ENCODE measurements at places on chromosomes 3 and 15.
A peak's percentile ranks its signal among the peaks of the same experiment; 100 is the strongest.

DNA sequence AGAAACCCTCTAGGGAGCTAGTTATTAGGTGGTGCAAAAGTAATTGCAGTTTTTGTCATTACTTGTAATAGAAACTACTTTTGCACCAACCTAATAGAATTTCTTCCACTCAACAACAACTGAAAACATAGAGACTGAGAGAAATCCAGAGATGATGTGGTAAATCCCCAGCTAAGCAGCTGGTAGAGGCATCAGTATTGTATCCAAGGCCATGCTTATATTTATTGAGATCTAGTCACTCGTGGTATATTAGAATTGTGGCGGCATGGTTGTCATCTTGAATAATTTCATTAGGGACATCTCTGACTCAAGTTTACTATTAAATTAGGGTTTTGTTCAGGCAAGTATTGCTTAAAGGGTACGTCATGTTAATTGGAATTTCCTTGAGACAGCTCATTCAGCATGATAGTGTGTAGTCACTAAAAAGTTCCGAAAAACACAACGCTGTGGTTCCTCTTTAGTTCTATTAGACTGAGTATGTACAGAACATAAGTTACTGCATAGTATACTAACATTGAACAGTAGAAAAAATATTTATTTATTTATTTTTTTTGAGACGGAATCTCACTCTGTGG lies 35.3 kb downstream of the PAK2 start:
- no peak overlapping the region for H3K4me3 ChIP-seq
- H3K36me3 ChIP-seq = no peaks in the 10 kb centered on the region
- H3K27me3 ChIP-seq = no peaks in the 10 kb centered on the region

DNA sequence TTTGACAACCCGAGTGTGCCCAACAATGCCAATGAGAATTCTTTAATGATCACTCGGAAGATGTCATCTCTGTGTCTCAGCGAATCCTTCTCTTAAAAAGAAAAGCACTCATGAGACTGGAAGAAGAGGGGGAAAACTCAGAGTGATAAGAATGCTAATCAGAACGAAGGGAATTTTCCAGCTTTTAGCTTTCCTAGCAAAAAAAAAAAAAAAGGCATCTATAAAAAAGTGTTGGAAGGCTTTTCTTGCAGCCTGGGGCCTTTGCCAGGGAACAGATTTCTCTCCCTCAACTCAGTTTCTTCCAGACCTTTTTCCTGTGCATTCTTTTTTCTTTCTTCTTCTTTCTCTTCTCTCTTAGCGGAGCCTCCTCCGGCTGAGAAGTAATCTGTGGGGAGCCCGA lies 80.5 kb upstream of the NEO1 start:
- no peak for DNase-seq
- no peak overlapping the region for H3K4me3 ChIP-seq
- no peaks in the 10 kb centered on the region for H3K27me3 ChIP-seq
- H3K36me3 ChIP-seq = no peaks in the 10 kb centered on the region

GRCh38 chr3:186732169-186732766 lies 15.1 kb downstream of the KNG1 start:
- no peak overlapping the region for H3K27ac ChIP-seq
- H3K27me3 ChIP-seq = no peaks in the 10 kb centered on the region
- DNase-seq = no peak
- no peaks in the 10 kb centered on the region for H3K4me1 ChIP-seq
- H3K36me3 ChIP-seq = no peaks in the 10 kb centered on the region

DNA sequence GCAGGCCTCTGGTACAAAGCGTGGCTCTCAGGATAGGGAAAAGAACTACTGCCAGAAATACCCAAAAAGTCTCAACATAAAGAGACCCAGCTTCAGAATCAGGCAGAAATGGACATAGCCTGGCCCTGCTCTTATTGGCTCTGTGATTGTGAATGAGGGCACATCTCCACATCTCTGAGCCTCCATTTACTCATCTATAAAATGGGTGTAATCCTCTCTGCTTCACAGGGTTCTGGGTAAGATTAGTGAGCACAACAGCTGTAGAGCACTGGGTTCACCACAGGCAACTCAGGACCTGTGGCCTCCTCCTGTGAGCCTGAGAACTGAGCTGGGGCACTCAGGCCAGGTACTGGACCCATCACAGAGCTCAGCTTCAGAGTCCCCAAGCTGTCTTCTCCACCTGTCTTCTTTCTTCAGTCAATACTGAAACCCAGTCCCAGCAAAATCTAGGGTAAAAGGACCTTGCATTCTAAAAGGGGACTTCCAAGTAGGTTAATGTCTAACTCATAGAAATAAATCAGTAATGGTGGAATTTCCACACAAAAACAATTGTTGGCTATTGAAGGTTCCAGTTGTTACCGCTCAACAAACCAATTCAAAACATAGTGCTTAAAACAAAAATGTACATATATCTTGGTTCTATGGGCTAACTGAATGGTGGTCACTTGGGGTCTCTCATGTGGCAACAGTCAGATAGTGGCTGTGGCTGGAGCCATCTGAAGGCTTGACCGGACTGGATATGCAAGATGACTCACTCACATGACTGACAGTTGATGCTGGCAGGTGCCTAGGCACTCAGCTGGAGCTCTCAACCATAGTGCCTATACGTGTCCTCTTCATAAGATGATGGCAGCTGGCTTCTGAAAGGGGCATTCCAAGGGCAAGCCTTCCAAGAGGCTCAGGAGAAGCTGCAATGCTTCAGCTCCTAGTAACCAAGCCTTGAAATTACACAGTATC lies 47.3 kb downstream of the TRIM42 start:
- no peaks in the 10 kb centered on the region for H3K36me3 ChIP-seq
- no peaks in the 10 kb centered on the region for H3K27me3 ChIP-seq
- H3K27ac ChIP-seq = no peak overlapping the region
- 0 out of 2 replicates have a peak, but pooled peaks cover 1% of the 10 kb centered on the region for H3K4me1 ChIP-seq

- H3K36me3 ChIP-seq = no peaks in the 10 kb centered on the region
- no peak overlapping the region for H3K4me3 ChIP-seq
- H3K27me3 ChIP-seq = no peaks in the 10 kb centered on the region
- no peak for DNase-seq
- H3K4me1 ChIP-seq = no peaks in the 10 kb centered on the region
These were observed 561.4 kb downstream of the PYDC2 start for GRCh38 chr3:192022412-192022811.

GRCh38 chr15:25785641-25786025 lies 77.5 kb downstream of the ATP10A start:
- DNase-seq = no peak
- no peak overlapping the region for H3K4me3 ChIP-seq
- no peaks in the 10 kb centered on the region for H3K27me3 ChIP-seq
- no peaks in the 10 kb centered on the region for H3K36me3 ChIP-seq

GRCh38 chr3:49017229-49017970 lies 980 bp downstream of the DALRD3 start:
- H3K4me3 ChIP-seq = peak overlapping the region; percentile 52
- no peak for DNase-seq
- H3K36me3 ChIP-seq = peaks cover 26% of the 10 kb centered on the region

GRCh38 chr3:194750491-194750828 lies 64.8 kb downstream of the FAM43A start:
- H3K27me3 ChIP-seq = no peaks in the 10 kb centered on the region
- H3K4me1 ChIP-seq = peaks cover 6% of the 10 kb centered on the region
- H3K36me3 ChIP-seq = no peaks in the 10 kb centered on the region

- H3K4me1 ChIP-seq = no peaks in the 10 kb centered on the region
- H3K27ac ChIP-seq = no peak overlapping the region
- H3K4me3 ChIP-seq = no peak overlapping the region
- H3K36me3 ChIP-seq = no peaks in the 10 kb centered on the region
These were observed 79.8 kb upstream of the NR2E3 start for GRCh38 chr15:71730277-71731144.

DNA sequence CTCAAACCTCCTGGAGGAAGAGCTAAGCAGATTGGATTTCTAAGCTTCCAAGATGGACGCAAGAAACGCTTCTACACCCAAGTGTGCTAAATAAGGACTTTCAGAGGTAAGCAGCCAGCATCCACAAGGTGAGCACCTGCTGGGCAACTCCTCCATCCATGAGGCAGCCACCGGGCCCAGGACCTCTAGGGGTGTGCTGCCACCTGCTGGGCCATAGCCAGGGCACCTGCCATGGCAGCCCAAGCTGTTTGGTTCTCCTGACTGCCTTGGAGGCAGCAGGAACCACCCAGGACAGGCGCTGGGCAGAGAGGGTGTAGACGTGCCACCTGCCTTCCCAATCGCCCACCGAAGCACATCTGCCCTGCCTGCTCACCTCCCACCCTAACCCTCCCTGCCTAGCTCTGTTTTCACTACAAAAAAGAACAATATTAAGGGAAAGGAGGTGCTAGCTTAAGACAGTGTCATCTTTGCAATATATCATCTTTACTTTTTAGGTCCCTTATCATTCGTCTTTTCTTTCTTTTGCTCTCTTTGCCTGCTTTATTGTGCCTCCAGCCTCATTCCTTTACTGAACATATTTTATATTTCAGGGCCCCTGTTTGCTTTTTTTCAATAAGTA lies 12.9 kb downstream of the C15orf62 start:
- no peak for DNase-seq
- H3K27ac ChIP-seq = no peak overlapping the region
- H3K27me3 ChIP-seq = no peaks in the 10 kb centered on the region
- H3K36me3 ChIP-seq = no peaks in the 10 kb centered on the region
- H3K4me3 ChIP-seq = no peak overlapping the region

GRCh38 chr15:38517312-38517975 lies 47.2 kb downstream of the RASGRP1 start:
- no peaks in the 10 kb centered on the region for H3K27me3 ChIP-seq
- peaks cover 7% of the 10 kb centered on the region for H3K4me1 ChIP-seq

DNA sequence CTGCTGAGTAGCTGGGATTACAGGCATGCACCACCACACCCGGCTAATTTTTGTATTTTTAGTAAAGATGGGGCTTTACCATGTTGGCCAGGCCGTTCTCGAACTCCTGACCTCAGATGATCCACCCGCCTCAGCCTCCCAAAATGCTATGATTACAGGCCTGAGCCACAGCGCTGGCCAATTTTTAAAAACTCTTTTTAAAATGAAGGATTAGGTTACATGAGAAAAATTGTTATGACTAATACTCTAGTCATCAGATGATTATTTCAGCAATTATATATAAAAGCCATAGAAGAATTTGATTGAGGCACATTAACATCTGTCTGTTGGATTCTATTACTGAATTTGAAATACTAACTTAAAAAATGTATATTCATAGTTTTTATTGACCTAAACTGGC lies 134.1 kb upstream of the MNS1 start:
- no peak overlapping the region for H3K4me3 ChIP-seq
- no peaks in the 10 kb centered on the region for H3K27me3 ChIP-seq
- no peaks in the 10 kb centered on the region for H3K4me1 ChIP-seq

Data from iPS DF 6.9 (cell line).